ENCODE measurements at places on chromosomes 16 and 17. TPM values are rescaled to one million over a fixed set of nuclear protein-coding genes. Genes with fewer than 3 reads are reported as not detected.

Gene MYO15A
- total RNA-seq = 17.5 TPM

Gene SPATA32
- not detected for total RNA-seq

Gene DLX4
- 0.55 TPM for total RNA-seq

Gene UTS2R
- not detected for total RNA-seq

Gene CA7
- total RNA-seq = 8.1 TPM

DNA sequence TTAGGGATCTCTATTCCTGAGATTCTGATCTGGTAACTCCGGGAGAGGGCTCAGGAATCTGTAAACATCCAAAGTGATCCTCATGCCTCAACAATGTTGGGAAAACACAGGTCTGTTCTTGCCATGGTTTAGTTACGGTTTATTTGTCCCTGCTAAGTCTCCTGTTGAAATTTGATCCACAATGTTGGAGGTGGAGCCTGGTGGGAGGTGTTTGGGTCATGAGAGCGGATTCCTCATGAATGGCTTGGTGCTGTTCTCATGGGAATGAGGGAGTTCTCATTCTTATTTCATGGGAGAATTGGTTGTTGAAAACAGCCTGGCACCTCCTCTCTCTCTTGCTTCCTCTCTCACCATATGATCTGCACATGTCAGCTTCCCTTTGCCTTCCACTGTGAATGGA, 608.6 kb upstream of the GOT2 start:
- DNase-seq = no peak

Data from dorsolateral prefrontal cortex (tissue), 122 donors.